ENCODE measurements at places on chromosomes 6 and 20.

DNA sequence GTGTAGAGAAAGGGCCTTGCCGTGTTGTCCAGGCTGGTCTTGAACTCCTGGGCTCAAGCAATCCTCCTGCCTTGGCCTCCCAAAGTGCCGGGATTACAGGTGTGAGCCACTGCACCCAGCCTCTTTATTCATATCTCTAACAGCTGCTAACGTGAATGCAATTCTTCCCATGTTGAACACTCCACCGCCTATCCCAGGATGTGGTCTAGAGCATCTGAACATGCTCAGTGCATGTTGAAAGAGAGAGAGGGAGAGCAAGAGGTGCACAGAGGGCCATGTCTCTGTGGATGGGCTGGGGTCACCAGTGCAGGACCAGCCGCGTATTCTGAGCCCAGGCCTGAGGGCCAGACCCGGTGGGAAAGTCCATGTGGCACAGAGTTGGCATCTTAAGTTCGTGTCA is 12.8 kb downstream of the TUBB2A start:
- no peak for DNase-seq

- DNase-seq: no peak
Measured at GRCh38 chr6:51021171-51021570, 202.5 kb downstream of the TFAP2B start.

GRCh38 chr6:52331793-52332457 is 30.0 kb upstream of the PAQR8 start:
- DNase-seq: no peak

DNA sequence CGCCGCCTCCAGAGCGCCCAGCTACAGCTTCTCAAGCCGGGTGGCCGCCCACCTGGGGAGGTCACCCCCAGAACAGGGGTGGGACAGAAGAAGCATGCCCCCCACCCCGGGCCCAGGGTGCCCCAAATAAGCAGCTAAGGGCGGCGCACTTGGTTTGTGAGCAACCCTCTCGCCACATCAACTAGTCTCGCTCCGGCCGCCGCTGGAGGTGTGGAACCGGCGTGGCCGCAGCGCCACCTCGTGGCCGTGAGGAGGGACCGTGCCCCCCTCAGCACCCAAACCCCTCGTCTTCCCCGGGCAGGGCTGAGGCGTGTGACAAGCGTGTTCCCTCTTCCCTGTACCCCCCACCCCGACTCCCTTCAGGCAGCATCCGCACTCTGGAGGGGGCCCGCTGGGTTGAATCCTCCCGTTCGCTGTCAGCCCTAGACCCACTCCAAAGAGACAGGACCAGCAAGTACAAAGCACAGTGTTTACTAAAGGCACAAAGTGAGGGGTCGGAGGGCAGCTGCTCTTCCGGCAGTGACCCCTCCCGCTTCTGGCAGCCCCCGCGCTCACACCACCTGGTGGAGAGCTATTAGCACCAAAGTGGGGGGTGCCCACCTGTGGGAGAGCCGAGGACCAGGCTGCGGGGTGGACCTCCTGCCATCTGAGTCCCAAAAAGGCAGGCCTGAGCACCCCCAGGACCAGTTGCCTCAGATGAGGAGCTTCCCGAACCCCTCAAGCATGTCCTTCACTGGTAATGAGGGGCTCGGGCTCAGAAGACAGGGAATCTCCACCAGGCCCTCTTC is 45.4 kb downstream of the MDFI start:
- peak; percentile 84 for DNase-seq

- no peak for DNase-seq
Measured at GRCh38 chr20:54062812-54063280, 7.5 kb downstream of the BCAS1 start.

DNA sequence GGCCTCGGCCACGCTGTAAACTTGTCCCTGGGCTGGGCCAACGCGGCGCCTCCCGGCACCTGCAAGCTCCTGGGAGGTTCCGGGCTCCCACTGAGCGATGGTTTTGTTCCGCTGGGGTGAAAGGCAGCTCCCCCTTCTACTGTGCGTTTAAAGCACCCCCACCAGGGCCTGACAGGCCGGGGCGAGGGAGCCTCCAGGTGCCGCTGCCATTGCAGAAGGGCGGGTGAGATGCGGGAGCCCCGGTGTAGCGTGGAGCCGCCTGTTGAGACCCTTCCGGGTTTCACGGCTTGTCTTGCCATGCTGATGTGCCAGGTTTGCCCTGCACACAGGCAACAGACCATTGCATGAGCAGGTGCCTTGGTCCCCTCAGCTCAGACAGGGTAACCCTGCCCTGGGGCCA is 2.9 kb downstream of the COL20A1 start:
- DNase-seq: no peak

DNA sequence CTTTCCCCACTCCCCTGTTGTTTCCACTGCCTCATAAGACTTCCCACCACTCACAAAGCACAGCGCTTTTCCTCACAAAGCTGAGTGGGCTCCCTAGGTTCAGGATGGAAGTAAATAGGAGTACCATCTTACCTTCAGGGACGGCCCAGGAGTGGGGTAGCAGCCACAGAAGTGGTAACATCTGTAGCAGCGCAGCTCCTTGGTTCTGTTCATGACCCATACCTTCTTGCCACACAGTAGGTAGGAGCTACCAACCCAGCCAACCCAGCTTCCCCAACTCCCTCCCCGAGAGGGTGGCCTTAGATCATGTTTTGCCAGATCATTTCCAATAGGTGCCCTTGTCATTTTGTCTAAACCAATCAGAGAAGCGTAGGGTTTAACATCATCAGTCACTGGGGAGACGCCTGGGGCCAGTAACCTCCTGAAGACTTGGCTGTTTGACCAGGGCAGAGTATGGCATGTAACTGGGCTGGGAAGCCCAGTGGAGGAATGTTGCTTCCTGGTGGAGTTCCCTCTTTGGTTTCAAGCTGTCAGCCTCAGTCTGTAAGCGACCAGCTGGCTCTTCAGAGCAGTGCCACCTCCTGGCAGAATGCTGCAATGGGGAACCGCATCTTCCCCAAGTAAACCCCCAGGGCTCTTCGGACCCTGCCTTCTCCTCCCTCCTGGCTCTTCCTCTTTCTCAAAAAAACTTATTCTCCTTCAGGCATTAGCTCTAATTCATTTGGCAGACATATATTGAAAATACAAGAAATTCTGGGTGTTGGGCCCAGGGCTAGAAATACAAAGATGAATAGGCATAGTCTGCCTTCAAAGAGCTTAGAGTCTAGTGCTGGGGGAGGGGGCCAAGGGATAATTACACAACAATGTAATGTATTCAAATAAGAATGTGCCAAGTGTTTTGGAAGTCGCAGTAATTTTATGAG is at the start of gene HLA-DMA:
TSS of gene HLA-DMA (minus strand) at position 281 of the 923 bp plus-strand sequence. CDS start at position 220, 61 bp downstream.
- DNase-seq: peak; percentile 61

DNA sequence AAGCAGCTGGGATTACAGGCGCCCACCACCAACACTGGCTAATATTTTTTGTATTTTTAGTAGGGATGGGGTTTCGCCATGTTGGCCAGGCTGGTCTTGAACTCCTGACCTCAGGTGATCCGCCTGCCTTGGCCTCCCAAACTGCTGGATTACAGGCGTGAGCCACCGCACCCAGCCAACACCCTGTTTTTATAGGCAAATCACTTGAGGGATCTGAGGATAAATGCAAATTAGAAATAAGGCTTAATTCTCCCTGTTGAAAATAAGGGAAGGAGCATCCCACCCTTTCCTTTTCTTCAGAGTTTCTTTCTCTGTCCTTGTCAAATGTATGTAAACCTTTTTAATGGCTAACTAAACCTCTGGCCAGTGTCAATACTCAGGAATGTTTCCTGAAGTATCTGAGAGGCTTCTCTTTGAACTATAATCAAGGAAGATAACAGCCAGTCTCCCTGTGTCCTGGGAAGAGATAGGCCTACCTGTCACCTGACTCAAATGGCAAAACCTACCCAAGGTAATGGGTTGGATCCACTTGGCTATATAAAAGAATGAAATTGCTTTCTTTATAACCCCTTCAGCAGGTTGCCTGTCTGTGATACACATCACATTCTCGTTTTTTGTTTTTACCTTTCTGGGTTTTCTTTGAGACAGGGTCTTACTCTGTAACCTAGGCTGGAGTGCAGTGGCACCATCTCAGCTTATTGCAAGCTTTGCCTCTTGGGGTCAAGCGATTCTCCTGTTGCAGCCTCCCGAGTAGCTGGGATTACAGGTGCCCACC is 64.5 kb upstream of the TNFAIP3 start:
- no peak for DNase-seq

GRCh38 chr6:19410481-19410880 is 426.7 kb upstream of the ID4 start:
- no peak for DNase-seq

DNA sequence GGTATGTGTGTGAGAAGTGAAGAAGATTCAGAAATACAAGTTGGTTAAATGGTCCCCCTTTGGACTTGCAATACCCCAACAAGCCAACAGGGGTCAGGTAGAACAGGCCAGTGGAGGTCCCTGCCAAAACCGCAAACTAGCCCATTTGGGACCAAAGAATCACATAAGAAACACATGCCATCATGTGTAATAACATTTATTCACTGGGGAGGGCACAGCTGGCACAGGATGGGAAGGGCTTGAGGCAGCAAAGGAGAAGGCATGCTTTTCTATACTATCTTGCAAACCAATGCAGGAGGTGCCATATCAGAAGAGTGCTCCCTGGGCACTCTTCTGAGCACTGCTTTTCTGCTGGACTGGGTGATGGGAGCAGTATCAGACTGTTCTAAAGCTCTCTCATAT is 116.1 kb upstream of the TRAF3IP2 start:
- DNase-seq: no peak

GRCh38 chr6:34514112-34514511 is 42.0 kb downstream of the SPDEF start:
- DNase-seq: peak; percentile 9

DNA sequence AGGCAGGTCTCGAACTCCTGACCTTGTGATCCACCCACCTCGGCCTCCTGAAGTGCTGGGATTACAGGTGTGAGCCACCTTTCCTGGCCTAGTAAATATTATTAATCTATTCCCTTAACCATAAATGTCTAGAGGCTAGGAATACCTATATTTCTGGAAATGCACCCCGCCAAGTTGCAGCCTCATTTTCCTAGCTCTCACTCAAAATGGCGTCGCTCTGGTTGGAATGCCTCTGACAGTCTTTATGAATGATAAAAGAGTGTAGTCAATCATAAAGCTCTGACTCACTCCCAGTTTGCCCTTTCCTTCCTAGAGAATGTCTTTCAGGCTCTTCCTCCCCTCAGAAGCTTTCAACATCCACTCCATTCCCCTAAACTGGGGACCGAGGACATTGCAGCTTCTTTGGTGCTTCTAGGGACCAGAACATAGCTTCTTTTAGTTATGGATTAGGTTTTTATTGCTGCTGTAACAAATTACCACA is 14.1 kb upstream of the TRIM26 start:
- no peak for DNase-seq

DNA sequence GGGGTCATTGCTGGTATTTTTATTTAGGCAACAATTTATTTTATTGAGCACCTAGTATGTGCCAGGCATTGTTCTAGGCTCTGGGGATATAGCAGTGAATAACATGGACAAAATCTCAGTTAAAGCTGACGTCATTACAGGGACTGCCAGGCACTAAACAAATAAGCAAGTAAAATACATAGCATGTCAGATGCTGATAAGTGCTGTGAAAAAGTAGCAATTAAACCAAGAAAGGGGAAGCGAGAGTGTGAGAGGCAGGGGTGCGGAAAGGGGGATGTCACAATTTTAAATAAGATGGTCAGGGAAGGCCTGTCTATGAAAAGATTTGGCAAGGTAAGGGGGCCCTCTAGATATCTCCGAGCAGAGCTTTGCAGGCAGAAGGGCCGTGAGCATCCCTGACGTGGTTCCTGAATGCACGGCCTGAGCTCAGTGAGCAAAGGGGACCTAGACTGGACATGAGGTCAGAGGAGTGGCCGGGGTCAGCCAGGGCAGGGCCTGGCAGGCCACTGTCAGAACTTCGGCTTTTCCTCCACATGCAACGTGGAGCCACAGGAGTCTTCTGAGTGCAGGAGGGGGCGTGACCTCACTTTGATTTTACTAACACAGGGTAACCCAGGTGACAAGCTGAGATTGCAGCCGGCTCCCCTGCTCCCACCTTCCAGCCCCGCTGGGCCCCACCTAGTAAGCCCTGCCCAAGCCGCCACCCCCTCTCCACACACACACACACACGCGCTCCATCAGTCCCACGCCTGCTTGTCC is 24.2 kb upstream of the SIRPA start:
- no peak for DNase-seq

GRCh38 chr6:14192216-14192788 is 74.7 kb downstream of the CD83 start:
- no peak for DNase-seq

- DNase-seq: no peak
Measured at GRCh38 chr6:106275692-106276091, 49.9 kb downstream of the ATG5 start.

DNA sequence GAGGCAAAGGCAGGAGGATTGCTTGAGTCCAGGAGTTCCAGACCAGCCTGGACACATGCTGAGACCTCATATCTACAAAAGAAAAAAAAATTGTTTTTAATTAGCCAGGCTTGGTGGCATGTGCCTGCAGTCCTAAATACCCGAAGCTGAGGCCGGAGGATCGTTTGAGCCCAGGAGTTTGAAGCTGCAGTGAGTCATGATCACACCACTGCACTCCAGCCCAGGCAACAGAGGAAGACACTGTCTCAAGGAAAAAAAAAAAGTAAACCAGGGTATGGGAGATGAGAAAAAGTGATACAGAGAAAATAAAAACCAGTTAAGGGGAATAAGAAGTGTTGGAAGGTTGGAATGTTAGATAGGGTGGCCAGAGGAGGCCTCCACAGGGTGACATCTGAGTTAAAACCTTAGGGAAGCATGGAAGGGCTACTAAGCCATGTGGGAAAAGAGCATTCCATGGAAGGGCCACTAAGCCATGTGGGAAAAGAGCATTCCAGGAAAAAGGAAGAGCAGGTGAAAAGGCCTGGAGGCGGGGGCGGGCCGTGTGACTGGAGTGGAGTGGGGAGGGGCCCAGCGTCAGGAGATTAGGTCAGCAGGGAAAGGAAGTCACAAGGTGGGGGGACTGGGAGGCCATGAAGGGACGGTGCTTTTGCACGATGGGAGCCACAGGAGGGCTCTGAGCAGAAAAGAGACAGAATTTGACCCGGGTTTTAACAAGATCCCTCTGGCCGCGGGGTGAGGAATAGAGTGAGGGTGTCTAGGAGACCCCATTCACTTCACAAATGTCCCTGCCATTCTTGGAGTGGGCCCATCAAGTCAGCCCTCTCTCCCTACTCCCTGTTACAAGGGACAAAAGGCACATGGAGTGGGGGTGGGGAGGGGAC is 18.3 kb downstream of the CPNE5 start:
- no peak for DNase-seq

DNA sequence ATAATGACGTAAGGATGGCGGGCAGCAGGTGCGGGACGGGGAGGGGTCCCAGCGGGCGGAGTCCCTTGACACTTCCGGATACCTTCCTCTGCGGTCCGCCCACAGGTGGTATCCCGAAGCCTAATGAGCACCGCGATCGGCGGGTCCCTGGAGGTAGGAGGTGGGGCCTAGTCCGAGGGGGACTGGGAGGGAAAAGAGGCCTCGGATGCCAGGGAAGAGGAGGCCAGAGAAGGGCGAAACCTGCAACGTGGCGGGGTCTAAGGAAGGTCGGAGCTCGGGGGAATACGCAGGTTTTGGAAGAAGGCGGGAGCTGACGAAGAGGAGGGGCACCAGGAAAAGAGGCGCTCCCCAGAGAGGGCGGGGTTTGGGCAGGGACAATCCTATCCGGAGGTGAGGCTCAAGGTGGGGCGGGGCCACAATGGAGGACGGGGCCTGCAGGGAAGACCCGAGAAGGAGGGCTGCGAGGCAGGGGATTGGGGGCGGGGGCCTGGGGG is 3.7 kb downstream of the PRSS16 start:
- peak; percentile 76 for DNase-seq

GRCh38 chr6:134511984-134512683 is 194.2 kb upstream of the SGK1 start:
- DNase-seq: no peak
